Effector CD4-positive, alpha-beta T cell (primary cell): ENCODE measurements at places on chromosomes 7 and 10.

DNA sequence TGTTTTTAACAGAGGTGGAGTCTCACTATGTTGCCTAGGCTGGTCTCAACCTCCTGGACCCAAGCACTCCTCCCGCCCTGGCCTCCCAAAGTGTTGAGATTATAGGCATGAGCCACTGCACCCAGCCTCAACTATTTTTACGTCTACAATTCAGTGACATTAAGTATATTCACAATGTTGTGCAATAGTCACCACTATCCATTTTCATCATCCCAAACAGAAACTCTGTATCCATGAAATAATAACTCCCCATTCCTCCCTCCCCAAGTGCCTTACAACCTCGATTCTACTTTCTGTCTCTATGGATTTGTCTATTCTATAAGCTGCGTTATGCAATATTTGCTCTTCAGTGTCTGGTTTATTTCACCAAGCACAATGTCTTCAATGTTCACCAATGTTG, 20.3 kb upstream of the ZNRF2 start:
- no peak for DNase-seq

GRCh38 chr7:31919678-31920369, 150.4 kb downstream of the PDE1C start:
- no peak for DNase-seq

DNA sequence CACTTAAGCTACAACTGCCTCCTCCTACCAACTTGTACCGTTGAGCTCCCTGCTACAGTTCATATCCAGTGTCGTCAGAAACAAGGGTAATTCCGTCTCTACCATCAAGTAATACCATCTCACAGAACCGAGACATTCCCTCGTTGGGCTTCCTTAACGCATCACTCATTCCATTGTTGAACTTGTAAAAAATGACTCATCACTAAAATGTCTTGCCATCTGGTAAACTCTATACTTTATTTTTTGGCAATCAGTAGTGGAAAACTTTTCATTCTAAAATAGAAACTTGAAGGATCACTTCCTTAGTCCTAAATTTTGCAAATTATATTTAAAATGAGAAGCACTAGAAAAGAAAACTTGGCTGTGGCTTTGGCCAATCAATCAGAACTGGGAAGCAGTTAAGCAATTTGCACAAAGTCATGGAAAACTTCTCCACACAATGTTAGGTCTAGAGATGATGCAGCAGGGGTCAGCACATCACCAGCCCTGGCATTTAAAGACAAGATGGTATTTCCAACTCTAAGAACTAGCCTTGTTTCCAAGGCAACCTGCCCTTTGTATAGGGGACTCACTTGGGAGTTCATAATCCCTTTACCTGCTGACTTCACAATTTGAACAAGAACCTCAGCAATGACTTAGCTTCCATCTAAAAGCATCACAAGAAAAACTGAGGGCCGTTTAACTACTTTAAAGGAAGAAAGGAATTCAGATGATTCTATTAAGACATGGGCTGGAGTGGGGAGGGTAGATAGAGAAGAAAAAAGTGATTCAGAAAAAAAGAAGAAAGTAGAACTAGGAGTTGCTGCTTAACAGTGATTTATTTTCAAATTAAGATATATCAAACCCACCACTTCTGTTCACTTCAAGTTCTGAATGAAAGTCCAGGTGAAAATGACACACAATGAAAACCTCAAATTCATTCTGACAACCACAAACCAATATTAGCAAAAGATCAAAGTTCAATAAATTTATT, 288.1 kb downstream of the PARD3 start:
- DNase-seq: no peak

DNA sequence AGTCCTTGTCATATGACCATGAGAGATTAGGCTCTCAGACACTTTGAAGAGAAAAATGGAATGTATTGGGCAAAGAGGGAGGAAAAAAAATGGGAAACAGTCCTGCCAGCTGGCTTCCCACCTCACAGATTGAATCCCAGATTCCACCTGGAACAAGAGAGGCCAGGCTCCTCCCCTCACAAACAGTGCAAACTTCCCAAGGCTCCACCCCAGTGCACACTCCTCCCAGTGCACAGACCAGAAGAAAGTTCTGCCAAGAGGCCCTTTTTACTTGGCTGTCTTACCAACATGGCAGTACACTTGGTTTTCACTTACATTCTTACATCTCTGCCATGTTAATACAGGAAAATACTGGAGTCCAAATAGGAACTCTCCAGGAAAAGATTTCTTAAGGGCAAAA, 202.3 kb downstream of the AHR start:
- DNase-seq: no peak

- DNase-seq: no peak
Observed at GRCh38 chr7:30813466-30813865, 42.2 kb downstream of the MINDY4 start.

DNA sequence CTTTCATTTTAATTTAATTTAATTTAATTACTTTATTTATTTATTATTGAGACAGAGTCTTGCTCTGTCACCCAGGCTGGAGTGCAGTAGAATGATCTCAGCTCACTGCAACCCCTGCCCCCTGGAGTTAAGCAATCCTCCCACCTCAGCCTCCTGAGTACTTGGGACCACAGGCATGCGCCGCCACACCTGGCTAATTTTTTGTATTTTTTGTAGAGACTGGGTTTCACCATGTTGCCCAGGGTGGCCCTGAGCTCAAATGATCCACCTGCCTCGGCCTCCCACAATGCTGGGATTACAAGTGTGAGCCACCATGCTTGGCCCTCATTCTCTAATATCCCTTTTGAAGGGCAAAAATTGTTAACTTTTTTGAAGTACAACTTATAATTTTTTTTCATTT, 92.9 kb downstream of the XRCC2 start:
- DNase-seq: no peak

DNA sequence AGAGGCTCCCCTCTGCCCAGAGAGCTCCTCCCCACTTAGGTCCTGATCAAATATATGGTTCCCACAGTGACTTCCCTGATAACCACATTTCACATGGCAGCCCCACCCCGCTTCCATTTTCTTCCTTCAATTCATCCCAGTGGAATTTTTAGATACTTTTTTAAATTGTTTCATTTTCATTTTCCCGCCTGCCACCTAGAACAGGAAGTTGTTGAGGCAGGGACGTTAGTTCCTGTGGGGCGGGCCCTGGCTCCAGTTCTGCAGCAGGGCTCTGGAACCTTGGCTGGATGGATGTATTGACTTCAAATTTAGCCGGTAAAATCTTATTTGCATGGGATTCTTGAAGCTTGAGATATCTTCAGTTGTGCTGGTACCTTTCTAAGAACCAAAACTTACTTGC, 226.6 kb downstream of the PAXIP1 start:
- no peak for DNase-seq

GRCh38 chr10:100148353-100149211, 37.2 kb downstream of the ERLIN1 start:
- DNase-seq: no peak

GRCh38 chr10:130135676-130136225, 440 bp upstream of the GLRX3 start:
- DNase-seq: no peak

GRCh38 chr7:155959894-155960293, 147.6 kb upstream of the SHH start:
- DNase-seq: no peak

DNA sequence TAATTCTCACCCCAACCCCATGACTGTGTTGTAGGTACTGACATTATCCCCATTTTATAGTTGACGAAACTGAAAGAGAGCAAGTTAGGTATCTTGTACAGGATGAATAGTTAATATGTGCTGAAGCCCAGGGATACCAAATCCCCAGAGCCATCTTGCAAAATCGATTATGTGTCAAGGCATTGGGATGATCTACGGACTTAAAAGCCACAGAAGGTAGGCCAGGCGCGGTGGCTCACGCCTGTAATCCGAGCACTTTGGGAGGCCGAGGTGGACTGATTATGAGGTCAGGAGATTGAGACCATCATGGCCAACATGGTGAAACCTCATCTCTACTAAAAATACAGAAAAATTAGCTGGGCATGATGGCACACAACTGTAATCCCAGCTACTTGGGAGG, 242.4 kb upstream of the RHOBTB1 start:
- DNase-seq: no peak

- DNase-seq: no peak
Observed at GRCh38 chr7:12152196-12152918, 58.7 kb upstream of the TMEM106B start.

- DNase-seq: no peak
Observed at GRCh38 chr10:78780551-78780961, 288.2 kb upstream of the ZMIZ1 start.

- no peak for DNase-seq
Observed at GRCh38 chr7:7202375-7202720, 20.0 kb downstream of the C1GALT1 start.

DNA sequence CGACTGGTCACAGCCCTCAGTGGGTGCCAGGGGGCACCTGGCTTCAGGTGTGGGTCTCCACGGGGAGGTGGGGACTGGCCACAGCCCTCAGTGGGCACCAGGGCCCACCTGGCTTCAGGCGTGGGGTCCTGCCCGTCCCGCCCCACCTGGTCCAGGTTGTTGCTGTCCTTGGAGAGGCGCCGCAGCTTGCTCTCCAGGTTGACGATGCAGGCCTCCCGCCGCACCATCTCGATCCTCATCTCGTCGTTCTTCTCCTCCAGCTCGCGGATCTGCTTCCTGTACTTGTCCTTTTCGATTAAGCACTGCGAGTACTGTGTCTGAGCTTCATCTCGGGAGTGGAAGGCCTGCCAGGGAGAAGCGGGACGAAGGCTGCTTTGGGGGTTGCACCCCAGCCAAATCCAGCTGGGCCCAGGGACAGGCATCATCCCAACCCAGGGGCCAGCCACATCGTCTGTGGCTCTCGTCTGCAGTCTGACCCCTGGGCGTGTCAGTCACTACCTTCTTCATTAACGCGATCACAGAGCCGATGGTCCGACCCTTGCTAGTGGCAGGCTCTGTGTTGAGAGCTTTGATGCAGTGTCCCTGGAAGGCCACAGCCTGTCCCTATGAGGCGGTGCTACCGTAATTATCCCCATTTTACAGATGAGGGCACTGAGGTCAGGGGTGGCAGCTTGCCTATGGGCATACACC, 92.9 kb upstream of the GNA12 start:
- no peak for DNase-seq

DNA sequence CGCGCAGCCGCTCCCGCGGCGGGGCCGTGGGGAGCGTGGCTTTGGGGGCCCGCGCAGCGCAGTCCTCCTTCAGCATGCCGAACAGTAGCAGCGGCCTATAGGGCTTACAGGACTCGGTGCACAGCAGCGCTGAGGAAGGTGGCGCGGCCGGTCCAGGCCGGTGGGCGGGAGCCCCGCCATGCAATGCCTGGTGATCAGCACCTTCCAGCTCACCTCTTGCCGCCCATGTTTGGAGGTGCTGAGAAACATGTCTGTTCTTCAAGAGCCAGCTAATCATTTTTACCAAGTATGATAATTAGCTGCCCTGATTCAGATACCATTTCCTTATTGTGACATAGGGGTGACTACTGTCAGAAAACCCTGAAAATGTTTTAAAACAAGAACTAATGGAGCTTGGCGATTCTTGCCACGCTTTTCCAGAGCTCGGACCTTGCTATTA, 33.5 kb upstream of the SFTPD start:
- DNase-seq: no peak

DNA sequence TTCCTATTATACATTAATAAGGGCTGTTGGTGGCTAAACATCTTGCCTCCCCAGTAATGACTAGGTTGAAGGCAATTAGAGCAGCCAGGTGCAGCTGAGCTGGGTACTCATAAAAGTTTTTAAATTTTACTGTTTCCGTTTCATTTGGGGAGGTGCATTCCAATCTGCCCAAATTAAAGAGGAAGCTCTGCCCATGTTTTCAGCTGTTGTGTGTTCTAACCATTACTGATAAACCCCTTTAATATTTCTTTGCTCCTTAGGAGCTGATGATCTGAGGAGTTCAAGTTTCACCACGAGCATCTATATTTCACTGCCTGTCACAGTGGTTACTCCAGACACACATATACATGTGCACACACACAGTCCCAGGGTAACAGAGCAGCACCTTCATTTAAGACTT, 94.4 kb downstream of the JAZF1 start:
- DNase-seq: no peak

DNA sequence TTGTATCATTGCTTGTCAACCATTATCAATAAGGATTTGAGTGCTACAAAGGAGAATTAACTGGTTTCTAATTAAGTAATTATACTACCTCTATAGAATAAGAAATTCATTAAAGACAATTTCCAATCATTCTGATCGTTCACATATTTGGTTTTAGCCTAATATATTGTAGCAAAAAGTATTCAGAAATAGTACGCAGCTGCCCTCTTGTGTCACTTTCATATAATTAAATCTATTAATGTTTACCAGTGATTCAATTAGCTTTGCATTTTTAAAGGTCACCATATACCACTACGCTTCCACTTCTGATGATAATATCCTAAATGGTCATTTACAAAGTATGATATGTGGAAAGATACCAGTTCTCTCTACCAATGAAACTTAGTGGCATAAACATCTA, 128.3 kb downstream of the NEBL start:
- no peak for DNase-seq

- DNase-seq: no peak
Observed at GRCh38 chr7:33716581-33717477, 188.5 kb upstream of the BMPER start.

DNA sequence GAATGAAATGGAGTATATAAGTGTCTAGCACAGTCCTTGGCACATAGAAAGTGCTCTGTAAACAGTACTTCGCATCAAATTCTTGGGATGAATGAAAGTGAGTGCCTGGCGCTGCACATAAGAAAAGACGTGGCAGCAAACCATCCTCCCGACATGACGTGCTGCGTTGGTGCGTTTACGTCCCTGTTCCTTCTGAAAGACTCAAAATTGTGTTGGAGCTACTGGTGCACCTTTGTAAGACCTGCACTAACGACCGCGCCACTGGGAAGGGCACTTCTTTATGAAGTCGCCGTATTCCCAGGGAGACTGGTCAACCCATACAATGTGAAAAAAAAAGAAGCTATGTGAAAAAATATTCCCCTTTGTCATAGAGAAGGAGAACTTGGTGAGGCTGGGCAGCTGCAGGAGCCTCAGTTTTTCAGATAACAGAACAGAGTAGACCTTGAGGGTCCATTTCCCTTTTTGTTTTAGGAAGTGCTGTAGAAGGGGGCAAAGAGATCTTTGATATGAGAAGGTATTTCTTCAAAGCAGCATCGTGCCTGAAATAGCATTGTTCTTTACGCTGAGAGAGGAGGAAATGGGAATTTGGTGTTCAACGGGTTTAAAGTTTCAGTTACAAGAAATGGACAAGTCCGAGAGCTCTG, 91.7 kb downstream of the PTPRE start:
- DNase-seq: no peak

GRCh38 chr7:135257-135653, 57.1 kb upstream of the FAM20C start:
- no peak for DNase-seq

- no peak for DNase-seq
Observed at GRCh38 chr7:93728292-93728691, 153.8 kb upstream of the CALCR start.

- DNase-seq: peak; percentile 73
Observed at GRCh38 chr7:2530071-2530987, 10.8 kb downstream of the LFNG start.
